Iris pigment epithelial cell (primary cell): ENCODE measurements at places on chromosomes 3 and 15.

- DNase-seq, result no peak
These were observed 192.7 kb downstream of the ROBO2 start for GRCh38 chr3:77232557-77232956.

GRCh38 chr3:166433060-166433459 lies 595.8 kb upstream of the BCHE start:
- no peak for DNase-seq

DNA sequence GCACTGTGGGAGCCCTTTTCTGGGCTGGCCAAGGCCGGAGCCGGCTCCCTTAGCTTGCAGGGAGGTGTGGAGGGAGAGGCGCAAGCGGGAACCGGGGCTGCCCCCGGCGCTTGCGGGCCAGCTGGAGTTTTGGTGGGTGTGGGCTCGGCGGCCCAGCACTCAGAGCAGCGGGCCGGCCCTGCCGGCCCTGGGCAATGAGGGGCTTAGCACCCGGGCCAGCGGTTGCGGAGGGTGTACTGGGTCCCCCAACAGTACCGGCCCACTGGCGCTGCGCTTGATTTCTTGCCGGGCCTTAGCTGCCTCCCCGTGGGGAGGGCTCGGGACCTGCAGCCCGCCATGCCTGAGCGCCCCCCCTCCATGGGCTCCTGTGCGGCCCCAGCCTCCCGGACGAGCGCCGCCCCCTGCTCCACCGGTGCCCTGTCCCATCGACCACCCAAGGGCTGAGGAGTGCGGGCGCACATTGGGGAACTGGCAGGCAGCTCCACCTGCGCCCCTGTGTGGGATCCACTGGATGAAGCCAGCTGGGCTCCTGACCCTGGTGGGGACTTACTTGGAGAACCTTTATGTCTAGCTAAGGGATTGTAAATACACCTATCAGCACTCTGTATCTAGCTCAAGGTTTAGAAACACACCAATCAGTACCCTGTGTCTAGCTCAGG lies 707.7 kb downstream of the GRM7 start:
- no peak for DNase-seq

- DNase-seq, result no peak
These were observed 117.4 kb upstream of the ABHD17C start for GRCh38 chr15:80577552-80578205.

DNA sequence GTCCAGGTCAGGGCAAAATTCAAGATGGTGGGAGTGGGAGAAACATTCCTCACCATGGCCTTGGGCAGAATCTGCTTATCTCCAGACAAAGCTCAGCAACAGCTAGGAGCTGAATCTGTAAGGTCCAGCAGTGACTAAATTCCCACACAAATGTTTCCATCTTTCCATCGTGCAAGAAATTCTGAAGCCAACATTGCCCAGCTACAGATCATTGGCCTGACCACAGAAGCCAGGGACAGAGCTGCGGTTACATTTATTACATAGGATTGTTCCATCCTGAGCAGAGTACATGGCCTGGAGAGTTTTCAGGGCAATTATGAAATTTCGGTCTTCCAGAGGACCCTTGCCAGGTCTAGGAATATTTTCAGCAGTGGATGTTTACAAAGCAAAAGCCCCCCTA lies 100.3 kb downstream of the LIPC start:
- DNase-seq, result no peak

DNA sequence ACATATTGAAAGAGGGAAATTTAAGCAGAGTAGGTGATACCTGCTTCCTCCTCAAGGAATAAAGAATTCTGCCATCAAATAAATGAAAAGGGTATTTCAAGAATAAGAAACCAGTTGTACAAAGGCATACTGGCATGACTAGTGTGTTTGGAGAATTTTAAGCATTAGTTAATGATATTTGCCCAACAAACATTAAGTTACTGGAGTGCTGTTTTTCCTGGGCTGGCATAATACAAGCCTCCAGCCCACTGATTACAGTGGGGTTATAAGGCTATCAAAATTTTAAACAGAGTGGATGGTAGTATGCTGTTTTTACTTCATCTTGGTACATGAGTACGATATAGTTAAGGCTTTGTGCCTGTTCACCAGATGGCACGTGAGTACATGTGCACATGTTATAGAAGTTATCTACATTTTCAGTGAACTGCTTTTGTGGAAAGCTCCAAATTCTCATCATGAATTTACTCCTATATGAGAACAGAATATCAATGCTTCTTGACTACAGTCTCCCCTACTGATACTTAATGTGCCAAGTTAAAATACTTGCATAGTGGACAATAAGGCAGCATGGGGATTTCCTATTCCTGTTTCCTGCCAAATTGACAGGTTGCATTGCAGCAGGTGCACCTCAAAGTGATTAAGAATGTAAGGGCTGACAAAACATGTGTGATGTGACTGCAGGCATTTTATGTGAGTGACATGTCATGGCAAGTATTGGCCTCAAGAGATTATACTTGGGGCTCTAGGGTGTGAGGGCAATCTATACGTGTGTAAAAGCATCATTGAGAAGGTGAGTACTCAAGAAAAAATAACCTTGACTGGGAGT lies 14.9 kb downstream of the NAALADL2 start:
- no peak for DNase-seq
